NCI-H1694 treated with DMSO at 0.1 percent for 48 hours (cell line): ENCODE measurements at places on chromosomes 6 and 20.
A peak's percentile ranks its signal among the peaks of the same experiment; 100 is the strongest.

- no peak for DNase-seq
Measured at GRCh38 chr6:148547110-148547509, 199.7 kb upstream of the UST start.

GRCh38 chr6:161444464-161444863 is 170.6 kb upstream of the AGPAT4 start:
- DNase-seq: no peak

GRCh38 chr6:145963216-145964068 is 716 bp downstream of the SHPRH start:
- DNase-seq: no peak

- DNase-seq: peak; percentile 51
Measured at GRCh38 chr20:40689943-40690835, 1.2 kb upstream of the MAFB start.

GRCh38 chr20:9474835-9475415 is 39.5 kb upstream of the LAMP5 start:
- DNase-seq: no peak

DNA sequence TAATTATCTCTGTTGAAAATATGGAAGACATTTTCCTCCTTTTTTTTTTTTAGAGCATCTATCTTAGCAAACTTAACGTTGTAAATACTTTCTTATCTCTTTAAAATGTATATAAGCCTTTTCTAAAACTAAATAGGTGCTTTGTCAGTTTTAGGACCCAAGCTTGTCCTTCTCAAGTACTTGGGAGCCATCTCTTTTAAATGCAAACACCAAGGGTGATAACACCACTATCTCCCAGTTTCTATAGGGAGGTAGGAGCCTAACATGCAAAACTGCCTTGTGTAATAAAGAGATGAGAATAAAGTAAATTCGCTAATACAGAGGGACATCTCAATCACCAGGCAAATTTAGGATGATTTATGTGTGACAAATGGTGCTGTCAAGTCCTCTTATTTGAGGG is 157.0 kb upstream of the FAM83B start:
- DNase-seq: no peak

DNA sequence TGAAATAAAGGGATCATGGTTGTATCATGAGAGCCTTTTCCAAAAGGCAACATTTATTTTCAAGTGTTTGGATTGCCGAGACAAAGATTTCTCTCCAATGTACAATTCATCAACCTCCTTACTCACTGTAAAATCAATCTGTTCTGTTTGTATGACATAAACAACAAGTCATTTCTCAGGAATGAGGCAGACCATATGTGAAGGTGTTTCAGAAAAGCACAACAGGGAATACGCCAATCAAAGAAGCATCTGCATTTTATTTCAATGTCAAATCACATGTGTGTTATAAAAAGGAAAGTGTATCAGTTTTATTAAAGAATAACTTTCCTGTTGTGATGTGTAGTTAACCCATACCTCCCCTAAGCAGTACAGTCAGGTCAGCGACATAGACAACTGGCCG is 653.7 kb downstream of the TFAP2A start:
- DNase-seq: no peak
